RCC 7860 (cell line): ENCODE measurements at places on chromosomes 3 and 15.

GRCh38 chr15:39414201-39414600, 166.7 kb upstream of the THBS1 start:
- no peak for DNase-seq

GRCh38 chr3:128297401-128298138, 144.3 kb downstream of the EEFSEC start:
- DNase-seq, result no peak

DNA sequence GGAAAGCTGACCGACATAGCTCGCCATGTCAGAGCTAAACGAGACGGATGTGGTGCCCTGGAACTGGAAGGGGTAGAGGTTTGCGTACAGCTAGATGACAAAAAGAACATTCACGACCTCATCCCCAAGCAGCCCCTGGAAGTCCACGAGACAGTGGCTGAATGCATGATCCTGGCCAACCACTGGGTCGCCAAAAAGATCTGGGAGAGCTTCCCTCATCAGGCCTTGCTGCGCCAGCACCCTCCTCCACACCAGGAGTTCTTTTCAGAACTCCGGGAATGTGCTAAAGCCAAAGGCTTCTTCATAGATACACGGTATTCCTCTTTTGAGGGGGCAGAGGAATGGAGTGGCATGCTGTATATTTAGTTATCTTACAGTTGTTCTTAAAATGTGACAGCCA, 30.4 kb downstream of the TIPIN start:
- DNase-seq, result no peak

DNA sequence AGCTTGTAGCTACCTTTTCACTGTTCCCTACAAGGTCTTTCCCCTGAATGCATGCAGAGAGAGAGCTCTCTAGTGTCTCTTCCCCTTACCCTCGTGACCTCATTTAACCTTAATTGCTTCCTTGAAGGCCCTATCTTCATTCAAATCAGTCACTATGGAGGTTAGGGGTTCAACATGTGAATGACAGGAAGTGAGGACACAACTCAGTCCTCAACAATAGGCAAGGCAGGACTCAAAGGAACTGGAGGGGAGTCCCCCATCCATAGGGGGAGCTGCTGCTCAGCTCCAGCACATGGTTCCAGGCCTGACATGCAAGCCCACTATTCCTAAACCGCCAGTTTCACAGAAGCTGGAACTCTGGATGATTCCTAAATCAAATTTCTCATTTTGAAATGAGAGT, 33.8 kb upstream of the GYG1 start:
- no peak for DNase-seq

GRCh38 chr3:66822186-66823008, 175.7 kb upstream of the KBTBD8 start:
- DNase-seq, result no peak

DNA sequence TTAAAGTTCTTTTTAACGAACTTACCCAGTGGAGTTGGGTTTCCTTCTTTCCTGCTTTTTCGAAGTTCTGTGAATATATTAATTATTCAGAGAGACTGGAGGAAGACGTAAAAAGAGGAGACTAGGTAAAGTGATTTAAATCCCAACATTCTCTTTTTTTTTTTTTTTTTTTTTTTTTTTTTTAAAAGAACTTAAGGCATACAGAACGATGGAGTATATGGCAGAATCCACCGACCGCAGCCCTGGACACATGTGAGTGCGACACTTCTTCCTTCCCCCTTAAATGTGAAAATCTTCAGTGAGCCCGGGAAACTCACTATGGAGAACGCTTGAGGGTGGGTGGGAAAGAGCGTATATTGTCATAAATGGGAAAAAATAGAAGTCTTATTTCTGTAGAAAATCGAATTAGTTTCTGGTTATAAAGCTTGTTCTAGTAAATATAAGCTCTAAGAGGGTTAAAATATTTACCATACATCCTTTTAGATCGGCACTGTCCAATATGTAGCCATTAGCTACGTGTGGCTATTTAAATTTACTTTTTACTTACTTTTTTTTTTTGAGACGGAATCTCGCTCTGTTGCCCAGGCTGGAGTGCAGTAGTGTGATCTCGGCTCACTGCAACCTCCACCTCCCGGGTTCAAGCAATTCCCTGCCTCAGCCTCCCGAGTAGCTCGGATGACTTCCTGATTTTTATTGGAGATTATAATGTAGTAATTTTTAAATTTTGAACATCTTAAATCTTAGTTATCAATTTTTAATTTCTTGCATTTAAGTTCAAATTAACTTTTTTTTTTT, 892 bp downstream of the NMD3 start:
- no peak for DNase-seq

DNA sequence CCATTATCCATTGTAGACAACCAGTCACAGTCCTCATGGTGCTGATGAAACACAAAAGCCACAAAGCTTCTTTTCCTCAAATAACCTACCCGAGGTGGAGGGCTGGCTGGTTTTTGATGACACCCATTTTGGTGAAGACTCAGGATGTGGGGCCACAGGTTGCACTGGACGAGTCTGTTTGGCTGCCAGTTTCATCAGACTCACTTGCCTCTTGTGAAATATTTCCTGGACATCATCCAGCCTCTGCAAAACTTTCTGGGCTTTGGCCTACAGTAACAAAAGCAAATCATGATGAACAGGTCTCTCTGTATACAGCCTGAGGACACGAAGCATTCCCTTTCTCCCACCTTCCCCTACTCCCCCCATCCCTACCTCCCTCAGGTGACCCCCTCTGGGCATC, 42.2 kb downstream of the B3GNT5 start:
- no peak for DNase-seq

- no peak for DNase-seq
Observed at GRCh38 chr3:107198581-107199181, 178.6 kb upstream of the CCDC54 start.

- DNase-seq, result no peak
Observed at GRCh38 chr15:80090041-80090440, 30.6 kb downstream of the ZFAND6 start.
